ENCODE measurements at places on chromosomes 11 and 22.

GRCh38 chr22:31139066-31139465, 1.2 kb downstream of the PLA2G3 start:
- no peak for DNase-seq

GRCh38 chr11:61864814-61865775, 26.2 kb downstream of the FADS3 start:
- DNase-seq, result no peak

DNA sequence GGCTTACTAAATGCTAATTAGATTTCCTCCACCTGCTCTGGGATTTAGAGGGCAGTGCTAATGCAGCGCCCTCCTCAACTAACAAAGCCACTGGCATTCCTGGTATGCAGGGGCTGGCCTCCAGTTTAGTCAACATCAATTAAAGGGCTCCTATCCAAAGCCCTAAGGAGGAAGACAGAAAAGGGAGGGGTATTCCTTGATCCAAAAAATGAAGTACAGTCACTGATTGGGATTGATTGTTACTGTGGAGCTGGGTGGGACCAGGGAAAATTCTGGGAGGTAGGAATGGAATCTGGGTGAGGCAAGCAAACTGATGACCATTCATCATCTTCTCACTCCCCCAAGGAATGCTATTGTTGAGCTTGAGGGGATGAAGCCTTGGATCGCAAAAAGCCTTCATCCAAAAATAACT, 52.2 kb downstream of the GAB2 start:
- no peak for DNase-seq

DNA sequence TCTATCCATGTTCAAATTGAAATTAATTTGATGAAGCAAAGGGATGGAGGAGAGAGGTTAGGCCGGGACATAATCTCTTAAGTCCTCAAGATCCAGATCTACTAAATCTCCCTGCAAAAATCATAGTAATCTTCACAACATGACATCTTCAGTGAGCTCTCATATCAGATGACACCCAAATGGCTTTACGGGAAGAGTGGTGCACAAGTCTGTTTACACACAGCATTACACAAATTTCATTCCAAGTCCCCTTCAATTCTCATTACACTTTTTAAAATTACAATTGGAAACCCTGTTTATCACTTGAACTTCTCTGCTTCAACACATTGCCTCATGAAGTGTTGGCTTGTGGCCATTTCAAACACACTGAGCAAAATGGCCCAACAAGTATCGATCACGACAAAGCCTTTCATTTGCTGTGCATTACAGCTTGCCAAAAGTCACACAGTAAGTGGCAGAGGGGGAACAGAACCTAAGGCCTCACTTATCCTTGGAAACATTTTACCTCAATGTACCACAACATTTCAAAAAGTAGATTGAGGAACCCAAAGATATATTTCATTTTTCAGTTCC, 17.9 kb upstream of the TPH1 start:
- no peak for DNase-seq

DNA sequence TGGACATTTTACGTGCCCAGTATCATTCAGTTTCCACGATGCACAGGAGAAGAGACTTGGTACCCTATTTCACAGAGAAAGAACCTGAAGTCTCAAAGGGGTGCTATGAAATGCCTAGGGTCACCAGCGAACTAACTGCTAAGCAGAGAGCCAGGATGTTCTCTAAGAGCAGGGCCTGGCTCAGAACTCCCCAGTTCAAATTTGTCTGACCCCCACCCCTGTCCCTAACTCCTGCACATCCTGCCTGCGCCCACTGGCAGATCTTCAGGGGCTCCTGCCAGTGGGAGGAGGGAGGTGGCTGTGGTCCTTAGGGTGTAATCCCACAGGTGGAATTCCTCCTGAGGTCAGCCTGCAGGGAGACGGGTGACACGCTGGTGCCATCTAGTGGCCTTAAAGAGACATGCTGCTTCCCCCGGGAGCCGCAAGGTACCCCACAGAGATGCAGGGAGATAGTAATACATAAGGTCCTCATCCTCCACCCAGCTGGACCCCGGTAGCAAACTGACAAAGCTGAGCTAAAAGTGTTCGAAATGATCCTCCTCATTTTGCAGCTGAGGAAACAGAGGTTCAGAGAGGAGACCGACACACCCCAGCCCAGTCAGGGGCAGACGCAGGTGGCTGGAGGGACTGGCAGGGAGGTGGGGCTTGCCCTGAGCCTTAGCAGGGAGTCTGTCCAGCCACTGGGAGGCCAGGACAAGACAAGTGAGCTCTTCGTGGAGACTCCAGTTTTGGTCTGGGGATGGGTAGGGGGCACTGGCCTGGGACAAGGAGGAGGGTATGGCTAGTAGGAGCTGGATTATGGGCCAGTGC, 34.1 kb downstream of the MB start:
- DNase-seq, result peak; percentile 19

DNA sequence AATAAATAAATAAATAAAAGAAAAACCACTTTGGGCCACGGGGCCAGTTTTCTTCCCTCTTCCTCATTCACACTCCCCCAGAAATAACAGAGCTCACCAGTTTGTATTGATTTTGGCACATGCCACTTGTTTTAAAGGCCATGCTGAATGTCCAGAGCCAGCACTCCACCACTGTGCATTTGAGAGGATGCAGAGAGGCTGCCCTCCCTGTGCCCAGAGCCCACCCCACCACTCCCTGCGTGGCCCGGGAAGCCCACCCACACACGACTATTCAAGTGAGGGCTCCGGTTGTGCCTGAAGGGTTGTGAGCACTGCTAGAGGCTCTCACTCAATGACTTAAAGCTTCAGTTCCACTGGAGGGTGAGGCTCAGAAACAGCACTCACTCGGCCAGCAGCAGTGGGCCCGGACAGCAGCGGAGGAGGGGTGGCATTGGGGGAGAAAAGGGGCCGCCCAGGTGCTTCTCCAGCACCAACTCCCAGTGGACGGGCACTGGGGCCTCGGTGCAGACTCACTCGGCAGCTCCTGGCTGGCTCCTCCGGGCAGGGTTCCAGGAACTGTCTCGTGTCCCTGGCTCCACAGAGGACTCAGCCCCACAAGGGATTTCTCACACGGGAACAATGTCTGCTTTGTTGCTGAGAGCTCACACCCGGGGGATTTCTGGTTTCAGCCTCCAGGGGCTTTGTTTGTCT, 112.7 kb downstream of the SHANK2 start:
- DNase-seq, result no peak

DNA sequence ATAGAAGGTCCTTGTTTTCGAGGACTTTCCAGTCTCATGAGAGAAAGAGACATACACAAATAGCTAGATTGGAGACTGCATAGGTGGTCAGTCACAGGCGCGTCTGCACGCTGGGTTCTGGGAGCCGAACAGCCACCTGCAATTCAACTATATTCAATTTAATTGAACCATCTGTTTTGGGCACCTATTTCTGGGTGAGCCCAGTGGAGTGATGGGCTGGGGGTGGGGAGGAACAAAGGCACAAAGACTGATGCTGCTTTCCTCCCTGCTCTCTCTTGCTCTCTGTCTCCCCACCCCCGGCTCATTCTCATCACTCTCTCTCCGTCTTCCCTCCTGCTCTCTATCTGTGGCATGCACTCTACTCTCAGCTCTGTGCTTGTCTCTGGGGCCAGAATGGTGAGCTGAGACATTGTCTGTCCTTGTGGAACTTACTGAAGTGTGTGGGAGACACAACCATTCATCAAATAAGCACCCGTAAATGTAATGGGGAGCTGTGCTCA, 48.1 kb upstream of the B3GAT1 start:
- no peak for DNase-seq

DNA sequence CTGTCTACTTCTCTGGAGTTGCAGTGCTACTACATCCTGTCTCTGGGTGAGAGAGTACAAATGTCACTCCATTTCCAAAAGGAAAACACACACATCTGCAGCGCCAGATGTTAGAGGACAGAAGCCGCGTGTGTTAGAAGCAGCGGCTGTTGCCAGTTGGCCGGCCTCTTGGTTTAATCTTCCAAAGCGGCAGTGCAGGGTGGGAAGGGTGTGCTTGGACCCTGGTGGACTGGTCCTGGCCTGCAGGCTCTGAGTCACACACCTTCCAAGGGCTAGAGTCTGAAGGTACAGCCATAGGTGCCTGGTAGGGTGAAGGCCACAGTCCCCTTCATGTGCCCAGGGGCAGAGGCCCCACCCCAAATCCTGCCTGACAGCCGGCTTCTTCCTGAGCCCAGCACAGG, 99.8 kb downstream of the CTTN start:
- DNase-seq, result no peak

DNA sequence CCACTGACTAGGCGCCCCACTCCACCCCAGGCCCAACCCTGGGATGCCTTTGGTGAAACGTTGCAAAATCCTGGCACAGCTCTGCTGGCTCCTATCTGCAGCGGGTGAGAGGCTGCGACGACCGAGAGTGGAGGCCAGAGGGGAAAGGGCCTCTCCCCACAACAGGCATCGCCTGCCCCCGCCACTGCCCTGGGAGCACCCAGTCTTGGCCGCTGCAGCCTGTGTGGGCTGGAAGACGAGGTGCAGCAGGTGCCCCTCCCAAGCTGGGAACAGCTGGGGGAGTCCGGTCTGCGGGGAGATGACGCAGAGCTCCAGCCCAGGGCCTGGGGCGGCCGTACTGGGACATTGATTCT, 4.2 kb upstream of the PIM3 start:
- DNase-seq, result no peak

- DNase-seq, result no peak
These were observed 68.7 kb downstream of the ZNRF3 start for GRCh38 chr22:28951969-28952521.

All from stimulated activated CD8-positive, alpha-beta memory T cell treated with anti-CD3 and anti-CD28 coated beads, Interleukin-2, amount 100 ng/mL, for 1 hour (primary cell).